ENCODE measurements at places on chromosomes 11 and 22.

DNA sequence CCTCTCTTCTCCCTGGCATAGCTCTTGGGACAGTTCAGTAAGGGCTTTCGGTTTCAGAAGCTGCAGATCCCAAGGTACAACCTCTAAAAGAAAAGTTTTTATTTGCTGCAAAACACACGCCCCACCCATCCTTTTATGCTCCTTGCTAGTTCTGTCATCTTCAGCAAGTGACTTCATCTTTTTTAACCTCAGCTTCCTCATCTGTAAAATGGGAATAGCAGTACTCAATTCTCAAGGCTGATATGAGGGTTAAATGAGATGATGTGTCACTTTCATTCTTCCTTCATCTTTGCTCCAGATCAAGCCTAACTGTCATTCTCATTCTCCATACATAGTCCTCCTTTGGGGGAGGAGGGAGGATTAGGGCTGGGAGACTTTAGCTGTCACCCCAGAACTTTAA, 90.0 kb upstream of the ALX4 start:
- H3K4me3 ChIP-seq, result no peak overlapping the region
- H3K27ac ChIP-seq, result no peak overlapping the region
- no peaks in the 10 kb centered on the region for H3K36me3 ChIP-seq
- H3K27me3 ChIP-seq, result no peaks in the 10 kb centered on the region
- no peaks in the 10 kb centered on the region for H3K4me1 ChIP-seq

DNA sequence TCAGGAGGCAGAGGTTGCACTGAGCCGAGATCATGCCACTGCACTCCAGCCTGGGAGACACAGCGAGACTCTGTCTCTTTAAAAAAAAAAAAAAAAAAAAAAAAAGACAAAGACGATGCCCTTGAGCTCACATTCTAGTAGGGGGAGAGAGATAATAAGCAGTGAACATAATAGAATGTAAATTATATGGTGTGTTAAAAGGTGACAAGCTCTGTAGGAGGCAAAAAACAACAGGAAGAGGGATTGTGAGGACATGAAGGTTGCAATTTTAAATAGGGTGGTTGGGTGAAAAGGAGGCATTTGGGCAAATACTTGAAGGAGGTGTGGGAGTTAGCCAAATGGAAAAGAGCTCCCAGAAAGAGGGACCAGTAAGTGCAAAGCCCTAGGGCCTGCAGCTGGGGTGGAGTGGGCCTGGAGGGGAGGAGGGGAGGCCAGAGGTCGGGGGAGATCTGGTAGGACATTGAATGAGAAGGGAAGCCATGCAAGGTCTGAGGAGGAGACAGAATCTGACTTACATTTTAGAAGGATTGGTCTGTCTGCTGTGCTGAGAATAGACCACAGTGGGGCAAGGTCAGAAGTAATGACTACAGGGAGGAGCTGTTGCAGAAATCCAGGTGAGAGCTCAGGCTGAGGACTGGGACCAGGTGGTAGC, 26.6 kb downstream of the P2RY2 start:
- H3K36me3 ChIP-seq, result no peaks in the 10 kb centered on the region
- no peak for DNase-seq

GRCh38 chr22:46660604-46661201, 40.5 kb downstream of the GRAMD4 start:
- H3K4me1 ChIP-seq, result no peaks in the 10 kb centered on the region
- no peaks in the 10 kb centered on the region for H3K36me3 ChIP-seq
- no peak overlapping the region for H3K27ac ChIP-seq
- no peaks in the 10 kb centered on the region for H3K27me3 ChIP-seq

DNA sequence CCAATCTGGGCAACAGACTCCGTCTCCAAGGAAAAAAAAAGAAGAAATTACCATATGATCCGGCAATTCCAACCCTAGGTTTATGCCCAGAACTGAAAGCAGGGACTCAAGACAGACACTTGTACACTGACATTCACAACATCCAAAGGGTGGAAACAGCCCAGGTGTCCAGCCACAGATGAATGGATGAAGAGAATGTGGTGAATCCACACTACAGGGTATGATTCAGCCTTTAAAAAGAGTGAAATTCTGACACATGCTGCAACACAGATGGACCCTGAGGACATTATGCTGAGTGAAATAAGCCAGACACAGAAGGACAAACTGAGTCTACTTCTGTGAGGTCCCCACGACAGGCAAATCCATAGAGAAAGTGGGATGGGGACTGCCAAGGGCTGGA, 43.9 kb downstream of the SGSM3 start:
- H3K27ac ChIP-seq, result no peak overlapping the region
- no peak overlapping the region for H3K4me3 ChIP-seq
- H3K36me3 ChIP-seq, result peaks cover 50% of the 10 kb centered on the region
- H3K4me1 ChIP-seq, result peaks cover 7% of the 10 kb centered on the region
- no peak for DNase-seq
- no peaks in the 10 kb centered on the region for H3K27me3 ChIP-seq

GRCh38 chr11:46229230-46229629, 48.2 kb upstream of the CREB3L1 start:
- no peak overlapping the region for H3K27ac ChIP-seq
- H3K4me1 ChIP-seq, result no peaks in the 10 kb centered on the region
- no peak for DNase-seq
- H3K4me3 ChIP-seq, result no peak overlapping the region

DNA sequence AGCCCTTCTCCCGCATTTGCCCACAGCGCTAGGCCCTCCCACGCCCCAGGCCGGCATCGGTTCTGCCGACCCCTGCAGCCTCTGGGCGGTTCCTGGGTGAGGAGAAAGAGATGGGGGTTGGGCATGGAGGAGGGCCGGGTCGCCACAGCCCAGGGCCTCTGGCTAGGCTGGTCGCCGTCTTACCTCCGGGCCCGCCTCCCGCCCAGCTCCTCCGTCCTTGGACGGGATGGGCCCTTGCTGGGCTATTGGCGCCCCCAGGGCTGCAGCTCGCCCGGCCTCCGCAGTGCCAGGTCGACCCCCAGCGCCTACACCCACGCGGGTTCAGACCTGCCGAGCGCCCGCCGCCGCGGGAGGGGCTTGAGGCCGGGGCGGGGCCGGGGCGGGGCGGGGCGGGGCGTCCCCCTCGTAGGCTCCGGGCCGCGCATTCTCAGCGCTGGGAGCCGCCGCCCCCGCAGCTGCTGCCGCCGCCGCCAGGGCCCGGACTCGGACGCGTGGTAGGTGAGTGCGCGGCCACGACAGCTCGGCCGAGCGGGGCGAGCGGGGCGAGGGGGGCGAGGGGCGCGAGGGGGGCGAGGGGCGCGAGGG, at the start of gene CD151:
TSS of gene CD151 (plus strand) at position 424 of the 585 bp plus-strand sequence. CDS start 3,118 bp downstream, outside the sequence.
- peaks cover 24% of the 10 kb centered on the region for H3K27me3 ChIP-seq
- DNase-seq, result peak; percentile 46
- H3K36me3 ChIP-seq, result peaks cover 2% of the 10 kb centered on the region
- peak within 1 kb of the TSS; percentile 95 for H3K27ac ChIP-seq
- peak within 1 kb of the TSS; percentile 70 for H3K4me3 ChIP-seq

All from lung (tissue), 17 donors.